ENCODE measurements at places on chromosomes 7 and 10. TPM values are rescaled to one million over a fixed set of nuclear protein-coding genes. Genes with fewer than 3 reads are reported as not detected.

Gene BEND7
- total RNA-seq: 5.4 TPM

Gene ARMC3
- total RNA-seq: not detected

Gene MSMB
- not detected for total RNA-seq

Gene TUBAL3
- total RNA-seq: not detected

Gene CYP3A4
- not detected for total RNA-seq

Gene ELAPOR2
- 3.3 TPM for total RNA-seq

Gene PRSS1
- not detected for total RNA-seq

Gene SPOCK2
- total RNA-seq: 0.11 TPM

Gene RET
- total RNA-seq: 1.9 TPM

Gene ZNF239
- 8.9 TPM for total RNA-seq
